ENCODE measurements at places on chromosomes 4 and X.

- DNase-seq, result peak; percentile 54
Measured at GRCh38 chr4:123415977-123416376, 19.4 kb downstream of the SPRY1 start.

GRCh38 chr4:74486905-74487304, 42.0 kb downstream of the AREG start:
- no peak for DNase-seq

GRCh38 chr4:119721878-119722277, 93.3 kb upstream of the PDE5A start:
- DNase-seq, result no peak

- peak; percentile 98 for DNase-seq
Measured at GRCh38 chrX:45710081-45710801, 509.6 kb upstream of the DIPK2B start.

DNA sequence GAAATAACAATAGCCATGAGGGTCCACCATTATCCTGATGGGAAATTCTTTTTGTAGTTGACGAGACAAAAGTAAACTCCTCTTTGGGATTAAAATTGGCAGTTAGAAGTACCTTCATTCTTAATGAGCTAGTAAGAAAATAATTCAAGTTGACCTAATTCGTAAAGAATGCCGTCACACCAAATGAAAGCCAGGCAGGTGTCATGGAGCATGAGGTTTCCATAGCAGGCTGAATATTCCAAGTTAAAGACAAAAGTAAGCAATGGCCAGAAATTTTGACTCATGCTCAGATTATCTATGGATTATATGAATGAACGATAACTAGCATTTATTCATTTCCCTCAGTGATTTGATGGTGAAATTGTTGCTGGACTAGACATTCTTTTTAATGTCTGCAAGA, 192.2 kb upstream of the FAT1 start:
- DNase-seq, result no peak

GRCh38 chrX:45697591-45697990, 496.9 kb upstream of the DIPK2B start:
- DNase-seq, result peak; percentile 88

- DNase-seq, result no peak
Measured at GRCh38 chrX:43003204-43003565, 225.2 kb upstream of the PPP1R2C start.

GRCh38 chr4:90226734-90227133, 99.5 kb downstream of the CCSER1 start:
- no peak for DNase-seq

GRCh38 chr4:116913451-116913850, 171.9 kb downstream of the TRAM1L1 start:
- no peak for DNase-seq

- no peak for DNase-seq
Measured at GRCh38 chr4:100804576-100805360, 286.9 kb upstream of the EMCN start.

GRCh38 chr4:102862016-102862415, 6.8 kb upstream of the CISD2 start:
- no peak for DNase-seq

GRCh38 chr4:38723726-38724474, 58.9 kb downstream of the TLR10 start:
- DNase-seq, result peak; percentile 60

GRCh38 chr4:147605499-147605898, 11.7 kb upstream of the TMEM184C start:
- no peak for DNase-seq

DNA sequence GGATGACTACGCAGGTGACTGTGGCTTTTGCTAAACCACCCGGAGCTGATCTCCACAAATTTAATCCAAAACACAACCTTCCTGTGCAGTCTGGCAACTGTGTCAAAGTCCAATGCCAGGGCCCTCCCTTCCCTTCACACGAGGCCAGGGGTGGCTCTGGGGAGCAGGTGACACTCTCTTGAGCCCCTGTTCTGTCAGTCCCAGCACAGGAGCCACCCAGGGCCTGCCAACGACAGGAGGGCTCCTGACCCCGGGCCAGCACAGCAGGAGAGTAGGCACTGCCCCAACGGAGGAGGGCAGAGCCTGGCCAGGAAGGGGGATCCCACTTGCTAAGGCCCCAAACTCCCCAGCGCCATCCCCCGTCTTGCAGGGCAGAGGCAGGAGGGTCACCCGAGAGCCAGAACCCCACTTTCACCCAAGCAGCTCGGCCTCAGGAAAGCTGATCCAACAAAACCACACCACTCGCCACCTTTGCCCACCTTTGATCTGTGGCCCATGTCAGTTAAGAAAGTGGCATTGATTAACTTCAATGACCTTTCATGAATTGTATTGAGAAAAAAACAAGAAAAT, 44.7 kb downstream of the FAM53A start:
- no peak for DNase-seq

- DNase-seq, result no peak
Measured at GRCh38 chrX:114508756-114509155, 75.1 kb upstream of the HTR2C start.

DNA sequence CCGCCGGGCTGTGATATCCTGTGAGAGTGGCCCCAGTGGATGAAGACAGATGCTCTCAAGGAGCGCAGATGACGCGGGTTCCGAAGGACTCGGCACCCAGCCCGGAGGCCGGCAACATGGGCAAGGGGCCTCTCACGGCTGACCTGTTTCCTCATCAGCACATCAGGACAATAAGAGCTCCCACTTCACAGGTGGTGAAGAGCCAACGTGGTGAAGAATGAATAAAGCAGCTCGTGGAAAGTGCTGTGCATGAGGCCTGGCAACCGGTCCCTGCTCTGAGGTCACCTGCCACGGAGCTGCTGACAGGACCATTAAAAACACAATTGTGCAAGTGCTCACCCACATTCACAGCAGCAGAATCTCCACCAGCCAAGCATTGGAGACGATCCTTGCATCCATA, 22.9 kb downstream of the ABLIM2 start:
- DNase-seq, result no peak

DNA sequence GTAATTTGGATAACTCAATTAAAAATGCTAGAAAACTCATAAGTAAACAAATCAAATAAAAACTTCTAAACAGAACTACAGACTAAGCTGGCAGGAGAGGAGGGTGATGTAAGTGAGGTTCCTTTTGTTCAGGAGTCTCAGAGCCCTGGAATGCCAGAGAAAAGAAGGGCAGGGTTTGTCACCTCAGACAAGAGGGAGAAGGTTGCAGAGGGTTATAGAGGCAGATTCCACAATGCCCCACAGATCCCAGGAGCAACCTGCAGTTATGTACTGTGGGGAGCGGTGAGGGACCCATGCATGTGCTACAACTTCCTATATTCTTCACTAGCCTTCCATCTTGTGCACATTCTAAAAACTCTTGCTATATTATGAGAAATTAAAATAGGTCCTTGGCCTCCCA, 129.7 kb downstream of the CFAP299 start:
- no peak for DNase-seq

GRCh38 chr4:165635381-165635780, 237.7 kb upstream of the TLL1 start:
- DNase-seq, result no peak

GRCh38 chr4:30258949-30259348, 461.2 kb upstream of the PCDH7 start:
- DNase-seq, result no peak

GRCh38 chr4:92047209-92047875, 256.4 kb upstream of the GRID2 start:
- peak; percentile 51 for DNase-seq

GRCh38 chr4:47468706-47469365, 5.3 kb upstream of the COMMD8 start:
- peak; percentile 37 for DNase-seq

- no peak for DNase-seq
Measured at GRCh38 chrX:136061286-136061685, 76.1 kb downstream of the SLC9A6 start.

DNA sequence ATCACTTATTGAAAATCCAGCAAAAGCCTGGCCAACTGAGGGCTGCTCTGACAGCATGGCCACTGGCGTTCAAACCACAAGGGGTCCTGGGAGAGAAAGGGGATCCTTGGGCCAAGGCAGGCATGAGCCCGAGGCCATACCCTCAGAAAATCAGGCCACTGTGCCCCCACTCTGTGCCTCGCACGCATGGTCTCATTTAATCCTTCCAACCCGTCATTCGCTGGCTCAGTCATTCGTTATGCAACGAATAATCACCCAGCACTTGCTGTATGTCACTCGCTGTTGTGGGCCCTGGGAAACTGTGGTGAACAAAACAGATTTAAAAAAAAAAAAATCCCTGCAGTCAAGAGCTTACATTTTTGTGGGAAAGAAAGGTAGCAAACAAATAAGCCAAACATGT, 112.7 kb downstream of the BCOR start:
- peak; percentile 31 for DNase-seq

DNA sequence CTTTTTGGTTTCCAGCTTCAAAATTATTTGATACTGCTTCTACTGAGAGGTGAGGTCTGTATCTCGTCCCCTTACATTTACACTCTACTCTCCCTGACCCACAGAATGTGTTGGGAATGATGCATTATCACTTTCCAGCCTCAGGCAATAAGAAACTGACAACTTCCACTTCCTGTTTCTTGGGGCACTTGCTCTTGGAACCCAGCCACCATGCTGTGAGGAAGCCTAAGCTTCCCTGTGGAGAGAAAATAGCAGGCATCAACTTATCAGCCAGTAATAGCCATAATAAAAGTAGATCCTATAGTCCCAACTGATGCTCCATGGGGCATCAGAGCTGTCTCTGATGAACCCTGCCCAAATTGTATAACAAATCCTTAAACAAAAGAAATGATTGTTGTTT, 32.6 kb downstream of the RELL1 start:
- no peak for DNase-seq

DNA sequence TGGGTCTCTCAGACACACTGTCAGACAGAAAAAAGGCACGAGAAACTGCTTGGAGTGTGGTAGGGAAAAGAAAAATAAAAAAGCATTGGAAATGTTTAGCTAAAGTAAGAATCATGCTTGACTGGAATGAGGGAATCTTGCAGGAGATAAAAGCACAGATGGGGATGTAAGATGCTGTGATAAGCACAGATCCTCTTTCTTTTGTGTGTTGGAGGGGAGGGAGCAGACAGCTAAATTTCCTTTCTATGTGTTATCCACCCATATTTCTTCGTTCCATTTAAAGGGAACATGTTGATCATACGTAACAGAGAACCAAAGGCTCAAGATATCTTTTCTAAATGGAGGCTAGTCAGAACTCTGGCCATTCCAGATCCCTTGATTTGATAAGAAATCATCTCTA, 614.0 kb upstream of the LCORL start:
- no peak for DNase-seq

GRCh38 chrX:153319295-153320046, 2.1 kb downstream of the PNMA6F start:
- DNase-seq, result no peak

- no peak for DNase-seq
Measured at GRCh38 chr4:125277790-125278189, 37.0 kb upstream of the FAT4 start.

DNA sequence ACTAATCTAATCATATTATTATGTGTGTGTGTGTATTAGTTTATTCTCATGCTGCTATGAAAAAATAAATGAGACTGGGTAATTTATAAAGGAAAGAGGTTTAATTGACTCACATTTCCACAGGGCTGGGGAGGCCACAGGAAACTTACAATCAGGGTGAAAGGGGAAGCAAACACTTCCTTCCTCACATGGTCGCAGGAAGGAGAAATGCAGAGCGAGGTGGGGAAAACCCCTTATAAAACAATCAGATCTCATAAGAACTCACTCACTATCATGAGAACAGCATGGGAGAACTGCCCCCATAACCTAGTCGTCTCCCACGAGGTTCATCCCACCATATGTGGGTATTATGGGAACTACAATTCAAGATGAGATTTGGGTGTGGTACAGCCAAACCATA, 190.9 kb upstream of the TAPT1 start:
- DNase-seq, result no peak

Measured in fibroblast of skin of right quadriceps (primary cell).